ENCODE measurements at places on chromosomes 5 and 9.

DNA sequence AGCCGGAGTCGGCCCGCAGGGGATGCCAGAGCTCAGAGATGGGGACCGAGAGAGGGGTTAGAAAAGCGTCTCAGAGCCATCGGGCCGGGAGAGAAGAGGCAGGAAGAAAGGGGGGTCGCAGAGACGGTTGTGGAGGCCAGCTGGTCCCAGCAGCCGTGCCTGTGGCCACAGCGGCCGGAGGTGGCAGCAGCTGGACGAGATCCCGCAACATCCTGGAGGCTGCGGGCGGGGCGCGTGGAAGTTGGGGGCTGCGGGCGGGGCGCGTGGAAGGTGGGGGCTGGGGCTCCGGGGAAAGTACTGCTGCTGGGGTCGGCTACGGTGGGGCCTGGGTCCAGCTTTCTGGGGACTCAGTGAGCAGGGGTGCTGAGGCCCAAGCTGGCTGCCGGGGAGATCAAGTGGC, 34.4 kb upstream of the EGFL7 start:
- no peak for DNase-seq

- no peak for DNase-seq
Observed at GRCh38 chr5:96114736-96115135, 153.1 kb upstream of the ELL2 start.

- no peak for DNase-seq
Observed at GRCh38 chr9:99241106-99241505, 19.0 kb downstream of the SEC61B start.

DNA sequence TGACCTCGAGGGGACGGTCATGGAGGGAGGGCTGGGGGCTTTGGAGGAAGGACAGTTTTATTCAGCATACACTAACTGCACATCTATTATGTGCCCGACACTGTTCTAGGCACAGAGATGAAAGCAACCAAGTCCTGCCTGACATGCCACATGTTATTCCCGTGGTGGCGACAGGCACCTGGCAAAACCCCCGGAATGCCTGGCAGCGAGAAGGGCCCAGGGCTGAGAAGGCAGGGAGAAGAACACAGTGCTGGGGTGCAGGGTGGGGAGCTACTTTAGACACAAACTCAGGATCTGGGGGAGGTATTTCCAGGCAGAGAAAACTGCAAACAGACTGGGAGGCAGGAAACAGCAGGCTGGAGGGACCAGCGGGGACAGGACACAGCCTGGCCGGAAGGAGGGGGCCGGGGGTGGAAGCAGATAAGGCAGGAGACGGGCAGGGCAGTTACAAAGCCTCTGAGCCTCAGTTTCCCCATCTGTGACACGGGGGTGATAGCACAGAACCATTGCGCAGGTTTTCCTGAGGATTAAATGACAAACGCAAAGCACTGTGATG, 77.7 kb downstream of the STK10 start:
- no peak for DNase-seq

GRCh38 chr5:95600557-95600956, 19.3 kb upstream of the GPR150 start:
- no peak for DNase-seq

GRCh38 chr9:100186356-100186755, 87.3 kb downstream of the INVS start:
- DNase-seq: no peak

GRCh38 chr5:157496864-157497263, 36.9 kb downstream of the NIPAL4 start:
- DNase-seq: no peak

DNA sequence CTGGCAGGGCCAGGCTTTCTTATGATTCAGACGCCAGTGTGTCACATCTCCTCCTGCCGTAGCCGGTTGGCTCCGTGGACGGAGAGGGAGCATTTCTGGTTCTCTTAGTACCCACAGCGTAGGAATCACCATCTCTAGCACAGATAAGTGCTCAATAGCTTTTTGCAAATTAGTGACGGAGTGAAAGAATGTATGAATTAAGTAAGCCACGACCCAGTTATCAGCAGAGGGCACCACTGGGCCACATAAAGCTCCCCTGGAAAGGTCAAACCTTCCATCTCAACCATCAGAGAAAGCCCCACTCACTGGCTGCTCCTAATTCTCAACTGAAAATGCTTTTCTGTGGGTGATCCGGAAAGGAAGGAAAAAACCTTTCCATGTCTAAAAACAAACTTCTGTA, 317.0 kb upstream of the ADCY2 start:
- no peak for DNase-seq

GRCh38 chr5:78354066-78354670, 6.2 kb upstream of the SCAMP1 start:
- no peak for DNase-seq

DNA sequence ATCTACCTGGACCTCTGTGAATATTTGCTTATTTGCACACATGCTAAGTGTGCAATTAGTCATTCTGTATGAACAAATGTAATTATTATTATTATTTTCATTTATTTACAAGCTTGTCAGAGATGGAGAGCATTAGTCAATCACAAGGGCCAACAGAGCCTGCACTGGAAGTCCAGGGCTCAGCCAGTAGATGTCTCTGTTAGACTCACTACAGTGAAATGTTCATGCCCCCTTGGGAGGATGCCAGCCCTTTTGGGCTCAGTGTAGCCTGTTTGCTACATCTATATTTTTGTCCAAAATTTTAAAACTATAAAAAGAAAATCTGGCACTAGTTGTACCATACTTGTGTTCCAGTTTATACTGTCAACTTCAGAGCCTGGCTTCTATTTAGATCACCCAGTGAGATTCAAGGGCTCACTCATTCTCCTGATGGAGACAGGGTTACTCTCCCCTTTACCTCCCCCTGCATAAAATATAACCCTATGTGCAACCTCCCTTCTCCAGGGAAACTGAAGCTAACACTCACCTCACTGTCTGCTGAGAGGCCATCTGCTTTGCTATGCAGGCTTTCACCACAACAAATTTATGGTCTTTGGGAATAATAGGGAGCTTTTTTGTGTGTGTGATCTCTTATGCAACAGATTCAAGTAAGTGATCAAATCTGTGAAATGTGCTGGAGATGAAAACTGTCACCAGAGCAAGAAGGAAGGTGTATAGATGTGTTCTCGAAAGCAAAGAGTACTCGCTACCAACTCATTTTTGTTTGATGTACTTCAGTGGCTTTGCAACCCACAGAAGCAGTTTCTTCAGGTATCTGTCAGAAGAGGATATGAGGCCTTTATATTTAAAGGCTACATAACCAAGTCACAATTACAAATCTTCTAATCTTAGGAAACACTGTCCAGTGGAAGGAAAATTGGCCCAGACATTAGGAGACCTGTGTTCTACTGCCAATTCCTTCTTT, 99.9 kb upstream of the TLE4 start:
- DNase-seq: no peak

- DNase-seq: no peak
Observed at GRCh38 chr9:88664773-88665172, 129.8 kb downstream of the NXNL2 start.

GRCh38 chr9:110785166-110785565, 116.6 kb downstream of the MUSK start:
- no peak for DNase-seq

- DNase-seq: no peak
Observed at GRCh38 chr5:77607324-77607723, 31.2 kb downstream of the OTP start.

DNA sequence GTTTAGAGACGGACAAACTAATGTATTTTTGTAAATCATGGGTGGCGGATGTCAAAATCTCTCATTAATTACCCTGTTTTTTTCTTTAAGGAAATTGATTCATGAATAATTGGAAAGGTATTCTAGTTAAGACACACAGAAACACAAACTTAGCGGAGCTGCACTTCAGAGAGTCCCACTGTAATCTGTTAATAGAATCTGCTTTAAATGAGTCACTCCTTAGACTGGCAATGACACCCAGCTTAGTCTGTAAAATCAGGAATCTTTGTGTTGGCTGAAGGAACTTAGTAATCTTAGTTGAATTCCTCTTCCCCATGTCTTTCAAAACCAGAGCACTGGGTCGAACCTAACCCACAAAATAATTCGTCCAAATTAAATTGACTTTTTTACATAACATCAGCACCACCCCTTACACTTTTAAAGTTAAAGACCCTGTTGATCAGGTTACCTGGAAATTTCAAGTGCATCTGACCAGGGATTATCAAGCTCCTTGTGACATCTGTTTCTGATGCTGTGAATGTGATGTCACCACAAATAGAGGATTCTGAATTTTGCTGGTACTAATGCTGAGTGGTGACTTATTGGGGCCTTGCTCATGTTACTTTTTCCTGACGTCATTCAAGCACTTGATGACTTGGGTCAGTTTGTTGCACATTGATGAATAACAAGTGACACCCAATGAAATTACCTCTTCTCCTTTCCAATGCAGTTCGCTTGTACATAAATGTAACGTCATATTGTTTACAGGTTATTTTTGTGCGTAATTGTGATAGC, 313.6 kb downstream of the KCTD16 start:
- DNase-seq: peak; percentile 28

DNA sequence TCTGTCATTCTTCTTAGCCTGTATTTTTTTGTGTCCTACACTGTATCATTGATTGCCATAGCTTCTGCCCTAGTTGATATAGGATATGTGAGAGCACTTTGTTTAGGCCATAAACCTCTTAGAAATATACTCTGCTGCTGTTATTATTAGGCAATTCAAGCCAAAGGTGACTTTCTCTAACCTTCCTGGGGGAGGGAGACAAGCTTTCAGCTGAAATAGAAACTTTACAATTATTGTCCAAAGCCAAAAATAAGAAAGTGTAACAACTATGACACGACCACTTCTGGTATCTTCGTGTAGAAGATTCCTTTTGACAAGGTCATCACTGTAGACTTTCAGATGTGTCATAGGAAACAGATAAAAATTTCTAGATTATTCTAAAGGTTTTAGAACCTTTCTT, 12.2 kb upstream of the CSNK1A1 start:
- no peak for DNase-seq

- no peak for DNase-seq
Observed at GRCh38 chr5:123300266-123300665, 122.9 kb downstream of the CEP120 start.

GRCh38 chr5:61766141-61766540, 434.1 kb downstream of the ZSWIM6 start:
- DNase-seq: no peak

- no peak for DNase-seq
Observed at GRCh38 chr5:130992095-130992494, 173.0 kb downstream of the HINT1 start.

- no peak for DNase-seq
Observed at GRCh38 chr9:8115570-8115969, 316.0 kb upstream of the DMAC1 start.

DNA sequence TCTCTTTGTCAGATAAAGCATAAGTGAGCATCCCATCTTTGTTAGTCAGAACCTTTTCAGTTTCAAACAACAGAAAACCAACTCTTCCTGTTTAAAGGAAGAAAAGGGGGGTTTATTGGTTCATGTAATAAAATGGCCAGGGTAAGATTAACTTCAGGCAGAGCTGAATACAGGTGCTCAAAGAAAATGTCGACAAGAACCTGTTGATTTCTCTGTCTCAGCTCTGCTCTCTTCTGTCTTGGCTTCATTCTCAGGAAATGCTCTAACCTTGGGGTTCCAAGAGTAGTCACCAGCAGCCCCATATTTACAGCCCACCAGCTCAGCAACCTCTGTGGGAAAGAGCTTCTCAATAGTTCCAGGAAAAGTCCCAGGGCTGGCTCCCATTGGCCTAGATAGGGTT, 25.2 kb downstream of the KCNIP1 start:
- no peak for DNase-seq

GRCh38 chr9:79007701-79008483, 563.9 kb upstream of the TLE4 start:
- DNase-seq: no peak

DNA sequence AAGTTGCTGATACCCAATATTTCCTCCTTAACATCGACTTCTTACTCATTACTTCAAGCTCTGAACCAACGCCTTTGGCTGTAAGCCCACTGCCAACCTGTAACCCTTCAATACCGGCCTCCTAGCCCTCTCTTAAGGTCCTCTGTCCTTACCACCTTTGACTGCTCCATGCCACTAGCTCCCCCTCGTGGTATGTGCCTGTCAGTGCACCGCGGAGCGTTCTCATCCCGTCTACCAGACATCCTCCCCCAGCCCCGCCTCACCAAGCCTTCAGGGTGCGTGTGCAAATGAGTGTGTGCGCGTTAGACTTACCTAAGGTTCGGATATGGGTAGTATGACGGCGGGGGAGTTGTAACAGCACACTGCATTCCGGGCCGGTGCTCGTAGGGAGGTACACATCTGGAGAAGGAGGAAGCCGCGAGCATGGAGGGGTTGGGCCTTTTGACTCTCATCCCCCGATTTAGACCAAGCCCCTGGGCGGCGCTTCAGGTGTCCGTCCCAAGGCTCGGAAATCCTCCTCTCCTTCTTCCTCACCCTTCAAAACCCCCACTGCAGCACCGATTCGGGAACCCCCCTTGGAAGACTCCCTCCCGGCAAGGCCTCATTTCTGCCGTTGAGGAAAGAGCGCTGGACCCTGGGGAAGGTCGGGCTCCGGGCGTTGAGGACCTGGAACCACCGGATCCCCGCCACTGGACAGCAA, 2.8 kb upstream of the MYORG start:
- DNase-seq: peak; percentile 67

GRCh38 chr9:22056402-22056801, 47.3 kb upstream of the CDKN2B start:
- no peak for DNase-seq

DNA sequence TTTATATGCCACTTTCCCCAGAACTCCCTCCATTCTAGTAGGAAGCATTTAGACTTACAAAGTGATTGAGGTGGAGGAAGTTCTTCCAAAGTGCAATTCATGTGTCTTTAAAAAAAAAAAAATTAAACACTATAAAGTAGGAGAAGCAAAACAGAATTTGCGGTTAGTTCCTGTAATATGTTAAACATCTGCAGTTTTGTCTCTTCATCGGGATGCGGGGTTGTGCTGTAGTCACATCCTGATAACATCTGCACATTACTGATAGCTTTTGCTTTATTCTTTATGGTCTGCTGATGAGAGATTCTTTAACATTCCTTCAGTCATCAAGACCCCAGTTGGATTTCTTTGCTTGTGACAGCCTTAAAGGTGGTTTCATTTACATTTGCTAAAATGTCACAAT, 694.3 kb downstream of the NR2F1-AS1 start:
- DNase-seq: no peak
